Mesendoderm (in vitro differentiated cells): ENCODE measurements at places on chromosomes 5 and 9.

GRCh38 chr9:136351252-136351800 is 12.2 kb downstream of the DNLZ start:
- DNase-seq = no peak

GRCh38 chr5:163306421-163306820 is 131.0 kb upstream of the CCNG1 start:
- peak; percentile 41 for DNase-seq

DNA sequence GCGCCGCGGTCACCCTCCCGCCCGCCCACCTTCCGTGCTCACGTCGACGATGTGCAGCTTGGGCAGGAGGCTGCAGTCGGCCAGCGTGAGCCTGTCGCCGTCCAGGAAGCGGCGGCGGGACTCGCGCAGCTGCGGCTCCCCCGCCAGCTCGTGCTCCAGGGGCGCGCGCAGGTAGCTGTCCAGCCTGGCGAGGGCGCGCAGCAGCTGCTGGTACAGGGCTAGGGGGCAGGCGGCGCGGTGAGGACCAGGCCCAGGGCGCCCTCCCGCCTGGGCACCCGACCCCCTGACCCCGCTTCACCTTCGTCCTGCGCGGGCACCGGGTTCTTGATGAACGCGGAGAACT is 1.5 kb downstream of the CLIC3 start:
- no peak for DNase-seq

- DNase-seq = no peak
Observed at GRCh38 chr9:120714846-120715388, 647 bp upstream of the MEGF9 start.

- DNase-seq = no peak
Observed at GRCh38 chr9:37984672-37985611, 81.0 kb upstream of the SLC25A51 start.

DNA sequence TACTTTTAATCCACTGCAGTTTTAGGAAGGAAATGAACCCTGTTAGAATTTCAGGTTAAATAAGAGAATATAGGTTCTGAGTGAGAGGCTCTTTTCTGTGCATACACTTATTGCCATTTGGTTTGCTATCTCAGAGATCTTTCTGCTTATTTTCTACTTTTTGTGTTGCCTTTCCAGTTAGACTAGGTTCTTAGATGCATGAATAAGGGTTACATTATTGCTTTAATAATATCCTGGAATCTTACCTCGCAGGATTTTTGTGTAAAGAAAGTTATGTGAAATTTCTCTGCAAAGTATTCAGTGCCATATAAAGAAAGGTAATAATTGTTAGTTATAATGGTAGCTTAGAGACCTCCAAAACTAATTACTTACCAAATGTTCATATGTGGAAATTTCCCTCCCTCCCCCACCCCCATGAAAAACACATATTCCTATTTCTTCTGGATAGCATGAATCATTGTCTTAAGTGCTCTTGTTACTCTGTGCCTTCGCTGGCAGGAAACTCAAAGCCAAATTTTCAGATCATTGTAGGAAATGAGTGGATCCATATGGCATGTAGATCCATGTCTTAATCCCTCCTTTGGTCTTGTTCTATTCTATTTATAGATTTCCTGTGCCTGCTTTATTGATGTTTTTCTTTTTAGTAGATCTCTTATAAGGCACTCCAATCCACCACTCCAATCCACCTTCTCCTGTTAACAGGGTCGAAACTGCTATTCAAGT is 2.7 kb upstream of the APBA1 start:
- DNase-seq = no peak

GRCh38 chr5:96563816-96564215 is 98.4 kb upstream of the CAST start:
- no peak for DNase-seq

DNA sequence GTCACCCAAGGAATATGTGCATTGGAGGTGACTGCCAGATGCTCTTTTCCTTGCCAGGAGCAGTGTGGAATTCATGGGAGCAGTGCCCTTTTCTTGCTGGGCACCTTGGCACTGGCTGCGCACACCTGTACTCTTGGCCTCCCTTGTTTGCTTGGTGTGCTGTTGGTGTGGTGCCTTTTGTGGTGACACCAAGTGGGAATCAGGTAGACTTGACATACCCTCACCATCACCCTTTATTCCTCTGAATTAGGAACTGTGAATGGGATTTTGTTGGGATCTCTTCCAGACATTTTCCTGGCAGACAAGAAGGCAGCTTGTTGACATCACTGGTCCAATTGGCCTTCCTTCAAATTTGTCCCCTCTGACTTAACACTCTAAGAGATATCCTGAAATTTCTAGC is 82.3 kb downstream of the RAI14 start:
- no peak for DNase-seq

- DNase-seq = peak; percentile 62
Observed at GRCh38 chr5:80097451-80097850, 62.3 kb downstream of the THBS4 start.

GRCh38 chr9:13190040-13190439 is 89.5 kb downstream of the MPDZ start:
- no peak for DNase-seq

GRCh38 chr5:72101828-72102227 is 5.4 kb upstream of the MAP1B start:
- no peak for DNase-seq

- DNase-seq = no peak
Observed at GRCh38 chr9:73426269-73426668, 274.6 kb downstream of the ANXA1 start.

DNA sequence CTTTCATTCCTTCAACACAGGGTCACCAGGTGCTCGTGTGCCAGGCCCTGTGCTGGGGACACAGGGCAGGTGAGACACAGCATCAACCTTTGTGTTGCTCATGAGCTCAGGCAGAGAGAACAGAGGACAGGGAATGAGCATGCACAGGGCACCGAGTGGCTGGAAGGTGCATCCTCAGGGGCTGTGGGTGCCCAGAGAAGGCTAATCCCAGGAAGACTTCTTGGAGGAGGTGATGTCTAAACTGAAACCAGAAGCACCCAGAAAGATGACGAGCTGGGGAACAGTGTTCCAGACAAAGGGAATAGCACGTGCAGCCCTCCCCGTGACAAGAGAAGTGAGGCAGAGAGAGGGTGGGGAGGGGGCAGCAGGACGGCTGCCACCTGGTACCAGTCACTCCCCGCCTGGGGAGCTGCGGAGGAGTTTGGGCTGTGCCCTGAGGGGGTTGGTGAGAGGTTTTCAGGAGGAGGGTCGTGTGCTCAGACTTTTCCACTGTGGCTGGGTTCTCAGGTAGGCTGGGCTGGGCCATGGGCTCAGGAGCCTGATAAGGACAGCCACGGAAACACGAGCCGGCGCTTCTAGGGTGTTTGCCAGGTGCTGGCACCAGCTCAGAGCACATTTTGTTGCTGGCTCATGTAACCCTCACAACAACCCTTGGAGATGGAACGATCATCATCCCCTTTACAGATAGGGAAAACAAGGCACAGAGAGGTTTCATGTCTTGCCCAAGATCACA is 46.0 kb downstream of the HMCN2 start:
- DNase-seq = no peak

DNA sequence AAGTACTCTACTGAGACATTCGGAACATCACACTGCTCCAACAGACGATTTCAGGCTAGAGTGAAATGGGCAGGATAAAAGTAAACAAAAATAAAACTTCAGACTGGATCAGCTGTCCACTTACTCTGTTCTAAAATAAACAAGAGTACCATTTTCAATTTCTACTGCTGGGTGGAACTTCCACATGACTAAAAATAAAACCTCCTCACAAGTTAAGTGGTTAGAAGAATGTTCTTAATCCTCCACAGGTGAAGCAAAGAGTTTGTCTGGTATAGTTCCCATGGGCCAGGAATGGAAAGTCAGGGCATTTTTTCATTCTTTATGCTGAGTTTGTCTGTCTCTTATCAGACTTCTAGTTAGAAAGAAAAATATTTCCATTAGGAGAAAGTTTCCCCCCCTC is 15.7 kb downstream of the NUDT12 start:
- no peak for DNase-seq

DNA sequence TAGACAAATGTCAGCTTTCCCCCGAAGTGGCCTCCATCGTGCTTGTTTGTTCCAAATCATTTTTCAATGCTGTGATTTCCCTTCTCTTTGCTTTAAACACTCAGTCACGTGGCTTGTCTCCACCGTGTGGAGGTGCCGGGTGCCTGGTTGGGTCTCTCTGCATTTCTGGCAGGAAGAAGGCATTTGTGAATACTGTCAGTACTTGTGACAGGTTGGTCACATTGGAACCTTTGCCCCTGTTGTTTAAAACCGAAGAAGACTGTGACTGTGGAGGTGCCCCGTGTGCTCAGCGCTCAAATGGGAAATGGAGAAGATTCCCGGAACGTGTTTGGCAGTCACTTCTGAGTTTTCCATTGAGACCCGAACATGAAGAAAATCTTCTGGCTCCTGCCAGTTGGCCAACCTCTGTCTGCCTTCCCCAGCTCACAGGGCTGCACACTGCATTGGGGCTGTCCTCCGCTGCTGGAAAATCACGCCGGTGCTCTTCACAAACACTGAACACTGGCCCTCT is 74.6 kb downstream of the LMNB1 start:
- DNase-seq = no peak

GRCh38 chr5:1656271-1656975 is 132.7 kb upstream of the LPCAT1 start:
- no peak for DNase-seq

- DNase-seq = no peak
Observed at GRCh38 chr9:95499847-95500246, 16.9 kb downstream of the PTCH1 start.

- no peak for DNase-seq
Observed at GRCh38 chr5:1549475-1550030, 25.8 kb upstream of the LPCAT1 start.

DNA sequence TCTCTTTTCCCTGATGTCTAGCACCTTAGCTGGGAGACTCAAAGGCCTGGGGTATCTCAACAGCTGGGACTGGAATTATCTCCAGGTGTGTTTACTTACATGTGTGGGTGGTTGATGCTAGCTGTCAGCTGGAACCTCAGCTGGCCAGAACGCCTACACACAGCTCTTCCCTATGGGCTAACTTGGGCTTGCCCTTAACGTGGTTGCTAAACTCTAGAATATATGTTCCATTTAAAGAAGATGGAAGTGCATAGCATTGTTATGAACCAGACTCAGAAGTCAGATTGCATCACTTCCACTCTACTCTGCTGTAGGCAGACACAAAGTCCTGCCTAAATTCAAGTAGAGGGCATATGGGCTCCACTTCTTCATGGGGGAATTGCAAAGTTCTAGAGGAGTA is 29.3 kb downstream of the SGCD start:
- DNase-seq = no peak

- DNase-seq = no peak
Observed at GRCh38 chr5:97266076-97266475, 83.0 kb upstream of the RIOK2 start.

DNA sequence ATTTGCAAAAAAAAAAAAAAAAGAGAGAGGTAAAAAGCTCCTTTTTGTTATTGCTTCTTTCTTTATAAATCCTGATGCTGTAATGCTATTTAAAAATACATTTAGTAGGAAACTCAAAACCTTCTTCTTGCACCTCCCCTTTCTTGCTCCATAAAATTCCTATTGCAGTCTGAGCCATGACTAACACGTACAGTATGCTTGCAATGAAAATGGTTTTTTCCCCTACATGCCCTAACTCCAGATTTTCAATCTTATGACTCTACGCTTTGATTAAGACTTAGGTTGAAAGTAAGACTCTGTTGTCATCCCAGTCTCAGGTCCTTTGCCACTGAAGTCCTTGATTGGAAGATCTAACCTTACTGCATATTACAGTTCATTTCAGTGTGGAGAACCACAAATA is 23.9 kb downstream of the FGF10 start:
- no peak for DNase-seq

GRCh38 chr5:105816961-105817360 is 1853.8 kb downstream of the EFNA5 start:
- no peak for DNase-seq
